ENCODE measurements at places on chromosomes 6 and 20.

- no peak for DNase-seq
Measured at GRCh38 chr20:37504404-37505096, 16.5 kb upstream of the NNAT start.

DNA sequence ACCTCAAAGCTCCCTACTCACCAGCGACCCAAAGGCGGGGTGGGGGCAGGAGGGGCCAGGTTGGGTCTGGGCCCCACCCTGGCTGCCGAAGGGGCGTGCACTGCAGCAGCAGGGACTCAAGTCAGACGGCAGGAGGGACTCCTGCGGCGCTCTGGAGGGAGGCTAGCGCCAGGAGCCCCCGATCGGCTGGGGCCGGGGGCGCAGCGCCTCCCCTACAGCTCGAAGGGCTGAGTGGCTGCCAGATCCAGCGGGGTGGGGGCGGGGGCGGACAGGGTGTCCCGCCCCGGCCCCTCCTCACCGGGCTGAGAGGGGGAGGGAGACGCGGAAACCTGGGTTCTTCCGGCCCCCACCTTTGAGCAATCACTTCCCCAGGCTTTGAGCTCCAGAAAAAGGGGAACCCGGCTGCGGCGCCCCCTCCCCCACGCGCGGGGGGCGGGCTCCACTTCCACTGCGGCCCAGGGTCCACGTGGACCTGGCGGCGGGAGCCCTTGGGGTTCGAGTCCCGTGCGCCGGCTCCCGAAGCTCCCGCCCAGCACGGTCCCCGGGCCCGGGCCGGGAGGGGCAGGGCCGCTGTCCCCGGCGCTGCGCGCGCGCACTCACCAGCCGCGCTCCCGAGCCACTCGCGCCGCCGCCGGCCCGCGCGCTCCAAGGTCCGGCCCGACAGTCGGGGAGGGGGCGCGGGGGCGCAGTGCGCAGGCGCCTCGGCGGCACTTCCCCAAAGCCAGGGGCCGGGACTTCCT is at the start of gene RGS19:
RGS19 (minus strand) TSS at position 246 of the 740 bp plus-strand sequence. CDS start 2,632 bp downstream, outside the sequence.
- peak; percentile 88 for DNase-seq

DNA sequence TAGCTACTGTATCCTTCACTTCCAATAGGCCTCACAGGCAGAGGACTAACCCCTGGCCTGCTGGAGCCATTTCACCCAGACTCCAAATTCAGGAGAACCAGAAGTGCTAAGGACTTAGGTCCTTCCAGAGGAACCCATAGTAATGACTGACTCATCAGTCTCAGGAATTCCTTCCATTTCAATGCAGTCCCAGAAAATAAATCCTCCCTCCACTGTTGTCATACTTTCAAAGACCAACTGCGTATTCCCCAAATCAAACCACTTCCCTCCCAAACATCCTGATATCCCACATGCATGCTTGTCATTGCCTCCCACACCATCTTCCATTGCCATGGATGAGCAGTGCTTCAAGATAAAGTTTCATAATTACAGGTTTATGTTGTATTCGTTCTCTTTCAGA is 31.8 kb upstream of the NT5E start:
- peak; percentile 62 for DNase-seq

GRCh38 chr6:22343864-22344263 is 47.0 kb upstream of the PRL start:
- no peak for DNase-seq

GRCh38 chr20:51348876-51349275 is 193.6 kb downstream of the NFATC2 start:
- no peak for DNase-seq

- no peak for DNase-seq
Measured at GRCh38 chr6:159427771-159428170, 258.6 kb downstream of the FNDC1 start.

DNA sequence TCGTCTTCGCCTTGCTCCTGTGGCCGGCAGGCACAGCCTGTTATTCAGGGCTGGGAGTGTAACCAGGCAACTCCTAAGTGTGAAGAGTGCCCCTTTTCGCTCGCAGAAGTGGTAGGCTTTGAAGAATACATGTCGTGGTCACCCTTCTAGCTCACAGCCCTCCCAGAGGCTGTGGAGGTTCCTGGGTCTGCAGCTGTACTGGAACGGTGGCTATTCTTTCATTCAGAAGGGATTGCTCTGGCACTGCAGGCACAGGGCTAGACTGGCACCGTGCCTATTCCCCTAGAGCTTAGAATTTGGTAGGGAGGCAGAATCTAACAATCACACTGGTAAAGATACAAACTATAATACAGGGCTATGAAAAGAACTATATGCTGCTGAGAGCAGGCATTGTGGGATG is 1.1 kb upstream of the SRSF12 start:
- DNase-seq, result no peak

- no peak for DNase-seq
Measured at GRCh38 chr6:41406728-41407489, 71.5 kb downstream of the NCR2 start.

- no peak for DNase-seq
Measured at GRCh38 chr6:5553767-5554166, 292.5 kb downstream of the FARS2 start.

DNA sequence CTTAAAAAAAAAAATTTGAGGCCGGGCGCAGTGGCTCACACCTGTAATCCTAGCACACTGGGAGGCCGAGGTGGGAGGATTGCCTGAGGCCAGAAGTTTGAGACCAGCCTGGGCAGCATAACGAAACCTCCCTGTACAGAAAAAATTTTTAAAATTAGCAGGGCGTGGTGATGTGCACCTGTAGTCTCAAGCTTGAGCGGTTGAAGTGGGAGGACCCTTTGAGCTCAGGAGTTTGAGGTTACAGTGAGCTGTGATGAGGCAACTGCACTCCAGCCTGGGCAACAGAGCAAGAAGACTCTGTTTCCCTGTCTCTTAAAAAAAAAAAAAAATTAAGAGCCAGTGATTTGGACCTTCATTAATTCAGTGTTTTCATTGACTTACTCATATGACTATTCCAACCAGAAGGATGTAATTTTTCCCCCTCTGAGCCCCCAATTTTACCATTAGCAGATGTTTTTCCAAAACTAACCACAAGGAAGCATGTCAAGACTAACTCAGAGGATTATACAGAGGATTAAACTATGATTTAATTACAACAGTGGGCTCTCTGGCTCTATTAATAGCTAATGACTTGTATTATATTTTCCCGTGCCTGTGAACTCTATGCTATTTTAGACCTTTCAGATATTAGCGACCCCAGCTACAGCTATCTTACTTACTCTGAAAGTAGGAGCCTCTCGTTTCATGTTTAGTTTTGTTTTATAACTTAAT is 75.1 kb downstream of the ARID1B start:
- DNase-seq, result no peak

DNA sequence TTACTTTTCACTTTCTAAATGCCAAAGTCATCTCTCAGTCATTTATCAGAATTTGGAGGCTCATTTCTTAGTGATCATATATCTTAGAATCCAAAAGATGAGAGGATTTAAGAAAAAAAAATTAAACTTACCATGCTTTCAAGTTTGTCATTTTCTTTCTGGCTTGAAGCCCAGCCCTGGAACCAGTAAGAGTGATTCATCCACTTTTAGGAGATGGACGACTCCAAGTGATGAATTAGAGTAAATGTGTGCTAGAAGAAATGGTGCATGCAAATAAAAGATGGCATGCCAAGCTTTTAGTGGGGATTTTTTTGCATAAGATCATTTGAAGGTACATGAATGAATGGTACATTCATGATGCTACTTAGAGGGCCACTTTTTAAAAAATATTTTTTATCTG is 20.1 kb downstream of the PLCB1 start:
- peak; percentile 23 for DNase-seq

- no peak for DNase-seq
Measured at GRCh38 chr6:157653521-157653920, 169.5 kb upstream of the SNX9 start.

DNA sequence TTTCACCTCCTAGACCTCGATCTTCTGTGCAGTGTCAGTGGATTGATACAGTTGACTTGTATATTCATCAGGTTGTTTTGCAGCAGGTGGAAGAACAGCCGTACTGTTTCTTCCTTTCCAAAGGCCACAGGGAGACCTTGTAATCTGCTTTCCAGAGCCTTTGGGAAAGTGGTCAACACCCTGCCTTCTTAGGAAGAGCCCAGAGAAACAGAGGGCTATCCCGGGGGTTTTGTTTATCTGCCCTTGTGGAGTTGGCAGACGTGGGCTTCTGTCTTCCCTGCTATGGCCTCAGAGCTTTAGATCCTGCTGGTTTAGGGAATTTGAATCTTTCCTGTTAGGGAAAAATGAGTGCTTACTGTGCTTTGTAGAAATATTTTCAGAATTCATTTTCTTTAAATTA is 19.6 kb downstream of the STX16 start:
- no peak for DNase-seq

DNA sequence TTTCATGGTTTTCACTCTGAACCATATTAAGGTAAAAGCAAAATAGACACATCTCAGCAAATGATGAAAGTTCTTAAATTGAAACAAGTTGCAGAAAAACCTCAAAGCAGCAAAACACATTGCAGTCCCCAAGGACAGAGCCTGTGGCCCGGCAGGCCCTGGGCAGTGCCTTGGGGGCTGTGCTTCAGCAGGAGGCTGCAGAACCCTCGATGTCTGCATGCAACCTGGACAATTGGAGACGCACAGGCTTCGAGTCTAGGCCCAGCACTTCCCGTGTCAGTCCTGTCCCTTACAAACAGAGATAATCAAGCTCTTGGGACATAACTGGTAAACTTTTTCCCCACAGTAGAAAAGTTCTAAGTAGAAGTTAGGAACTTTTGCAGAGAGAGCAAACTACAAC is 9.2 kb downstream of the PYGB start:
- no peak for DNase-seq

GRCh38 chr6:148261470-148261869 is 81.2 kb upstream of the SASH1 start:
- DNase-seq, result no peak

DNA sequence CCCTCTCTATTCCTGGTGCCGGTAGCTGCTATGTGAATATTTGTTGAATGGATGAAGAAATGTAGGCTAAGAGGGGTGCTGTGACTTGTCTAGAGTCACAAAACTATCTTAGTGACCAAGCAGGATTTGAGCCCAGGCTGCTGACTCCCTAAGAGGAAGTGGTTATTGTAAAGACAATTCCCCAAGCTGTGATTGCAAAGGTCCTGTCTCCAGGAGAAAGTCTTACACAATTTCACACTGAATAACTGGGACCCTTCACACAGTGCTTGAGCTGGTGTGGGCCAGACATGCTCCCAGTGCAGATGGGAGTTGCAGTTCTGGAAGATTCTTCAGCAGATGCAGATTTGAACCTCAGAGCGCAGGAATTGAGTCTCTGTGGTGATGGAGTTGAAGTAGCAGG is 38.1 kb downstream of the IYD start:
- no peak for DNase-seq

- no peak for DNase-seq
Measured at GRCh38 chr6:121791396-121792315, 356.2 kb downstream of the GJA1 start.

- DNase-seq, result no peak
Measured at GRCh38 chr6:90288404-90288803, 8.2 kb downstream of the BACH2 start.

- DNase-seq, result peak; percentile 71
Measured at GRCh38 chr6:129510950-129511349, 199.0 kb downstream of the ARHGAP18 start.

- DNase-seq, result no peak
Measured at GRCh38 chr20:20076297-20077065, 24.1 kb downstream of the CFAP61 start.

GRCh38 chr20:57380081-57380750 is 11.0 kb upstream of the RBM38 start:
- DNase-seq, result no peak

- peak; percentile 50 for DNase-seq
Measured at GRCh38 chr20:62066339-62066982, 780 bp upstream of the TAF4 start.

Measured in lung microvascular endothelial cell (primary cell).